ENCODE measurements at places on chromosomes 16 and 17.

- DNase-seq = no peak
Observed at GRCh38 chr17:416293-417206, 63.9 kb upstream of the RPH3AL start.

- no peak for DNase-seq
Observed at GRCh38 chr17:29659155-29659554, 36.4 kb upstream of the CORO6 start.

DNA sequence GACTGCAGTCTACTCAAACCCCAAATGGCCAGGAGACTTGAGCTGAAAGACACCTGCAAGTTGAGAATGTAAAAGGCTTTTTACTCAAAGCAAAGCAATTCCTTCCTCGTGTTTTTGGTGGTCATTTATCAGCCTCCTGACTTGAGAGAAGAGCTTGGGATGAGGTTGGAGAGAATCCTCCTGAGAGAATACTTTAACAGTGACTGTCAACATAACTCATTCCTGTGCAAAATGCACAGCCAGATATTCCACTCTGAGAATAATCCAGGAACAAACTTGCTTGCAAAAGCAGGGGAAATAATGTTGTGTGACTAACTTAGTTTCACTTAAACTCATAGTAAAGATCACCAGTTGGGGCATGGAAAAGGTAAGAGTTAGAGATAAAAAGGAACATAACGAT lies 53.4 kb downstream of the SNTB2 start:
- peak; percentile 24 for DNase-seq

- DNase-seq = no peak
Observed at GRCh38 chr16:22945361-22945760, 131.4 kb downstream of the HS3ST2 start.

DNA sequence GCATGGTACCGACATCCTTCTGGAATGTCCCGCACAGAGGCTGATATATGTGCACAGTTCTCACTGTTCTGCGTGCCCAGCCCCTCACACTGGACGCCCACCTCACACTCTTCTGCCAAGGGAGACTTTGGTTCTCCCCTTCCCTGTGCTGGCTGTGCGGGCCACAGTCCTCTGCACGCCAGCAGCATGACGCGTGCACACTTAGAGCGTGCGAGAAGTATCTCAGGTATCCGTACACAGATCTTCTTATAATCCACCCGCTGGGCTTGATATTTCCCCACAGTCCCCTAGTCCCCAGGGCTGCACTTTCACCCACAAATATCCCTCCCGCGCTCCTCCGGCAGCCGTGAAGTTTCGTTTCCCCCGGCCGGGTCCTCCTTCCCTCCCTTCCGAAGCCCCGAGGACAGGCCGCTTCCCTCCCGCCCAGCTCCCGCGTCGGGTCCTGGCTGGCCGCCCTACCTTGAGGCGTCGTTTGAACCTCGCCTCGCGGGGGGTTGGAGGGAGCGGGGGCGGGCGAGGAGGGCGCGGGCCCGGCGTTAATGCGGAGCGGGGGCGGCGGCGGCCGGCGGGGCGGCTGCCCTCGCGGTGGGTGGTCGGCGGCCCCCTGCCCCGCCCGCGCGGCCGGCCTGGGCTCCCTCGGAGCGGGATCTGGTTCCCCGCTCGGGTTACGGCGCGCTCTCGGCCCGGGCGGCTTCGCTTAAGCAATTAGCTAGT lies 5.0 kb upstream of the FOXF1 start:
- no peak for DNase-seq

DNA sequence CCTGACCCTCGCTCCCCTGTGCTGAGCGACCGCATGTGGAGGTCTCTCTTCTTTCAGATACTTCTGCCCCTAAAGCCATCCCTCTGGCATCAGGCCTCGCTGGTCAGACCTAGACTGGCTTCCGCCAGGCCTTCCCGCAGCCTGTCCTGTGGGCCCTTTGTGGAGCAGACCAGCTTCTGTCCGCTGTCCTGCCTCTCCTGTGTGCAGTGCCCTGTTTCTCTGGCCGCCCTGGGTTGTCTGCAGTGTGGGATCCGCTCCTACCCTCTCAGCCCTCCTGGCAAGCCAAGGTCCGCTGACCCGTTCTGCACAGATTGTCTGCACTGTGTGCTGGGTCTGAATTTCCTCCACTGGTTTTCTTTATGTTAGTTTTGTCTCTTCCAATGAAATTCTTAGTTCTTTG lies 21.5 kb upstream of the MC1R start:
- DNase-seq = no peak

DNA sequence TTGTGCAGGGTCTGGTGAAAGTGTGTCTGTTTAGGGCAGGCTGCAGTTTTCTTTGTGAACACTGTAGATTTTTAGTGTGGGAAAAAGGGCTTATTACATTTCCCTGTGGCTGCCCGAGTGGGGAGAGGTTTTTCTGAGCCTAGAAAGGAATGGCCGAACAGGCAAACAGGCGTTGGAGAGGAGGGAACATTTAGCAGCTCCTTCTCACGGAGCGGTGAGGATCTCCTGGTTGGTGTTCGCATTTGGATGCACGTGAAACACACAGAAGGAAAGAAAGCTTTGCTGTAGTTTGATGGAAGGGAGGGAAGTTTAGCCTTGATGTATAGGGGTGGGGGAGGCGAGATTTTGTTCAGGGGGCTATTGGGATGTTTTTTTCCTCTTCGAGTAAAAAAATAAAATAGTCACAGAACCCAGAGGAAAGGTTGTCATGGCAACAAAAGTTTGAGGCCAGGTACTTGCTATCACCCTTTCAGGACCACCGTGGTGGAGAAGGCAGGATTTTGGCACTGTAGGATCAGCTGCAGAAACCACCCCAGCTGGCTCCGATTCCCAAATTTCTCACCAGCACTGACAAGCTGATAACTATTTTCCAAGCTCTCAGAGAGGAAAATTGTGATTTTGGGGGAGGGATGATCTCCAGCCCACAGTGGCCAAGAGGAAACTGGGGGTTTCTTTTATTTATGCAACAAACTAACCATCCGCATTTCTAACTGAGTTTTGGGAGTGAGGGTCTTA lies 3.5 kb downstream of the GSG1L start:
- DNase-seq = no peak

- DNase-seq = no peak
Observed at GRCh38 chr17:34998205-34998604, 17.9 kb downstream of the LIG3 start.

DNA sequence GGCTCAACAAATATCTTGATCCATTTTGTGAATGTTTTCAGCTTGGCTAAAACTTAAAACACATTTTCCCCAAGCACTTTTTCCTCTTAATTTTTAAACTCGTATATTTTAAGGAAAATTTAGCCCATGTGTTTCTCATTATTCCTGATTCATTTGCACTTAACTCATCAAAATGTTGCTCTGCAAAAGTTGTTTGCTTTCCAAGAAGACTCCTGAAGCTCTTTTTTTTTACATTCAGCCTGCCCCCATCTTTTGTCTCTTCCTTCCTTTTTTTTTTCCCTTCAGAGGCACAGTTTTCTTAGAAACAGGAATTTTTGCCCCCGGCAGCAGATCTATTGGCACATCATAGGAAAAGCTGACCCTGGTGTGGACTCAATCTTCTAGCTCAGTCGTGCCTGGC lies 155.0 kb upstream of the SALL1 start:
- DNase-seq = no peak

DNA sequence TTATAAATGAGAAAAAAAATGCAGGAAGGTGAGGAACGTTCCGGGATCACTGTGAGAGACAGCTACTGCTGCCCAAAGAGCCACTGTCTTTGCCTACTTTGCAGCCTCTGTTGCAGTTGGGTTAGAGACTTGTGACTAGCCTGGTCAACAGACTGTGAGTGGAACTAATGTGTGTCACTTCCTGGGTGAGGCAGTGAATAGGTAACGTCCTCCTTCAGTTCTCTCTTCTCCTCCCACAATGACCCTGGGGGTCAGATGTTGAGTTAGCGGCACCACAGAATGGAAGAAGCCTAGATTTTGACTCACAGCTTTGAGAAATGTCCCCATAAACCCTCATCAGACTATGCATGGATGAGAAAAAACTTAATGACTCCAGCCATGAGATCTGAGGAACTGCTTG lies 5.2 kb downstream of the C16orf46 start:
- DNase-seq = no peak

- DNase-seq = no peak
Observed at GRCh38 chr17:31858642-31859486, at the start of gene COPRS. Gene COPRS, minus strand, starts transcription at chr17:31859244. Its CDS starts 45 bp downstream, at chr17:31859199.

GRCh38 chr17:17345686-17346427 lies 42.7 kb downstream of the NT5M start:
- no peak for DNase-seq

- DNase-seq = no peak
Observed at GRCh38 chr16:69386596-69386995, 789 bp upstream of the TERF2 start.

DNA sequence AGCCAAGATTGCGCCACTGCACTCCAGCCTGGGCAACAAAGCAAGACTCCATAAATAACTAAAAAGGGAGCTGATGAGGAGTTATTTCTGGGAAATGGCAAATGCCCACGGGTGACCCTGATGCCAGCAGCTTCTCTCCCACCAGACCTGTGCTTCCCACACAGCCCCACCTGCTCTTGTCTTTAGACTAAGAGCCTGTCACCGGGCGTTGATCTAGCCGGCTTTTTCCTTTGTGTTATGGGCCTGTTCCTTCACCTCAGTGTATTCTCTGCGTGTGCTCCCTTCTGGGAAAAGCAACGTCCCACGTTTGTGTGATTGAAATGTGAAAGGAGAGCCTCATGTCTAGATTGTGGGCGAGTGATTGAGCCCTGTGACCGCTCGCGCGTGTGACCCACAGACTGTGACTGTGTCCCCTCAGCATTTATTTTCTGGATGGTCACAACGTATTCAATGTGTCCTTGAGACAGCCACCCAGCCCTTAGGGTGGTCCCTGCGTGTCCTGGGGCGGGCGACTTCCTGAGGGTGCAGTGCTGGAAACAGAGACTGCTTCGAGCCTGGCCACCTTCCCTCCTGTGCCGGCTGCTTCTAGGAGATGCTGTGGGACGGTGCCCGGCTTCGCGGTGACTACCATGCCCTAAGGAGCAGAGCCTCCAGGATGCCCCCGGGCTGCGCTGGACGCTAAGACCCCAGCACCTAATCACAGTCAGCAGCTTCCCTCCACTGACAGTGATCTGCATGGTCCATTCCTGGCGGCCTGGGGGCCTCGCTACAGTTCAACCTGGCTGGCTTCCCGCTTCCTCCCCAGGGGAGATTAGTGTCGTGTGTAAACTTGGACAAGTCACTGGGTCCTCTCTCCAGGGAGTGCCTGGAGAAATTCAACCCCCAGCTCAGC lies 7.8 kb upstream of the RNPS1 start:
- DNase-seq = no peak

DNA sequence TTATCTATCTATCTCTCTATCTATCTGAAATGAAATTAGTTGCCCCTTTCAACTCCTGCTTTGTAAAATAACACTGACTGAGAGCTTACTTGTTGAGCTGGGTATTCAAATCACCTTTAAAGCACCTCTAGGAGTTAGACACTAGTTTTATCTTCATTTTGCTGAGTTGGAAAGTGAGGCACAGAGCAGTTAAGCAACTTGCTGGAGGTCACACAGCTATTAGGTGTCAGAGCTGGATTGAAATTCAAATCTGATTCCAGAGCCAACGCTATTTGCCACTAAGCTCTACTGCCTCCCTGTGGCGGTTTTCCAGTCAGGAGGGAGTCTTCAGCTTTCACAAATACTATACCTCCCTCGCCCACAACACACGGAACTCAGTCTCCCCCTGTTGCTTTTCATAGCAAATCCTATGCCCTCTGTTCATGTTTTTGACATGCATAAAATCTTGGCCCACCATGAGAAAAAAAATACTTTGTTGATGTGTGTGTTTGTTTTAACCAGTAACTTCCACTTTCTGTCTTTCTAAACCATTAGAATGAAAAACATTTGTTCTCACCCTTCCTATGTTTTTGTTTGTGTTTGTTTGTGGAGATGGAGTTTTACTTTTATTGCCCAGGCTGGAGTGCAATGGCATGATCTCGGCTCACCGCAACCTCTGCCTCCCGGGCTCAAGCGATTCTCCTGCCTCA lies 74.8 kb upstream of the SMURF2 start:
- peak; percentile 13 for DNase-seq

- DNase-seq = peak; percentile 34
Observed at GRCh38 chr16:48498769-48499631, 111.0 kb downstream of the N4BP1 start.

DNA sequence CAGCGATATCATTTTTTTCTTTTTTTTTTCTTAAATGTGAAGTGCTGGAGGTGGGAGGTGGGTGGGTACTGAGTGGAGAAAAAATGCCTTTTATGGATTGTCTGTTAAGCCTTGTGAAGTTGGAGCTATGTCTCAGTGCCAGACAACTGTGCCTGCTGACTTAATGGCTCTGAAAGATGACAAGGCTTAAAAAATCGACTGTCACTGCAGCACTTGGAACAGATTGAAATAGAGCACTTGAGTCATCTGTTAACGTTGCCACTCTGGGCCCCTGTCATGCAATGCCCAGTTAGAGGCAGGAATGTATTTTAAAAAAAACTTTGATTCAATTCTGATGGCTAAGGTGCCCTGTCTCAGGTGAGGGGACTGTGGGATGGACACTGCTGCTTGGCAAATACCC lies 108.2 kb upstream of the HS3ST2 start:
- no peak for DNase-seq

DNA sequence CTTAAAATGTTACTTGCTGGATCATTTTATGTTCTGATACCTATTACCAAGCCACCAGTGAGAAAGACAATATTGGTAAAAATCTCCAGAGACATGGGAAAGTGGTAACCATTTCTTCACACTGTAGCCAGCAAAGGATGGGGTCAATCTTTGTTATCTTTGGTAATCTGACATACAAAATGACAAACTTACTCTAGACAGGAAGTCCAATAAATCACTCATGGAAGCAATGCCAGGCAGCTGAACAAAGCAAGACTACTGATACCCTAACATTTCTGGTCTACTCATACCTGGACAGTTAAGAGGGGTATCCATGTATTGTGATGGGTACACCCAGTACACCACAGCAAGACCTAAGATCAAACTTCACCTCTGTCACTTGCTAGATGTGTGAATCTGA lies 19.0 kb downstream of the GRB2 start:
- no peak for DNase-seq

DNA sequence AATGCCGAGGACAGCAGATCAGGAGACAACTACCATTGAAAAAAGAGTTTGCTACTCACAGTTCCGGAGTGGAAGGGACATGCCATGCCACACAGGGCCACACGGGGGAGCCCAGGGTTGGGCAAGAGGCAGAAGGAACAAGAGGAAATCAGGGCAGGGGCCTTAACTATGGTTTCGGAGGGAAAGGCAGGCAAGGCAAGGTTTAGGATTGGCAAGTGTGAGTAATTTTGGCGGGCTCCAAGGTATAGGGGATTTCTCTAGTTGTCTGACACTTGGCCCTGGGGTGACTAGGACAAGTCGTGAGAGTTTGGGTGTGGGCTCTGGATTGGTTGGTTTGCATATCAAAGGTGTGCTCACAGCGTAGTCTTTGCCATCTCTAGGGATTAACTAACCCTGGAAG lies 27.0 kb upstream of the NTN1 start:
- DNase-seq = no peak

DNA sequence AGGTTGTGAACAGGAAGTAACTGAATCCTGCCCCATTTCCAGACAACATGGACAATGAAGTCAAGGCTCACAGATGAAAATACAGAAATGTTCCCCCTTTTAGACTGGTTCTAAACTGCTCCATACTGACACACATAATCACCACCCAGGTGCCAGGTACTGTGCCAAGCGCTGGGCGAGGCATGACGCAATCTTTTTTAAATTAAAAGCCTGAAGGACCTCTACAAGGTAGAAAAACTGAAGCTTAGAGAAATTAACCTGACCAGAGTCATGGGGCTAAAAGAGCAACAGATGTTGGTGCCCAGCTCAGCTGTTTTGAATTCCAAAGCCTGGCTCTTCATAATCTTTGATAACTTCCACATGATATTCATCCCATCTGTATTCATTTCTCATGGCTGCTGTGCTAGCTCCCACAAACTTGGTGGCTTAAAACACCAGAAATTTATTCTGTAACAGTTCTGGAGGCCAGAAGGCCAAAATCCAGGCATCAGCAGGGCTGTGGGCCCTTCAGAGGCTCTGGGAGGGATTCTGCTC lies 4.9 kb upstream of the RAB11FIP4 start:
- DNase-seq = no peak

Measured in non-pigmented ciliary epithelial cell (primary cell).